ENCODE measurements at places on chromosomes 13 and 19.

GRCh38 chr19:38433268-38433733, at the start of gene RYR1:
Gene RYR1 (plus strand): TSS chr19:38433691. CDS start chr19:38433830, 139 bp downstream.
- no peak for DNase-seq

GRCh38 chr13:77728265-77729125, 31.0 kb downstream of the SLAIN1 start:
- DNase-seq: no peak

DNA sequence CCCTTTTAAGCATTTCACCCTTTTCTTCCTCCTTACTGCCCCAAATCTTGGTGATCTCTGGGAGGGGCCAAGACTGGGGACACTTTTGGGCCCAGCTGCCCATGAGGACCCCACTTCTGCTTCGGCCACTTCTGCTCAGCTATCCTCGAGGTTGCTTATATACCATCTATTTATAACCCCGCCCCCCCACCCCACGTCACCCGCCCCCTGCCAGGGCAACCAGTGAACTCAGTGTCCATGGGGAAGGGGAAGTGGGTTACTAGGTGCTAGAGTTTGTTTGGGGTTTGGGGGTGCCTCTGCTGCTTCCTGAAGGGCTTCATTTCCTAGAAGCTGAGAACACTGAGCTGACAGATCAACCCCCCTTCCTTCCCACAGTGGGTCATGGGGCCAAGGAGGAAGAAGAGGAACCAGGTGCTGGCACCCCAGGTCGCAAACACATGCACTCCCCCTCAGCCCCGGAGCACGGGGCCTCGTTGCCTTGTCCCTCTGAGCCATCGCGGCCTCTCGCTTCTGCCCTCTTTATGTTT, 6.1 kb upstream of the ADGRE5 start:
- DNase-seq: no peak

DNA sequence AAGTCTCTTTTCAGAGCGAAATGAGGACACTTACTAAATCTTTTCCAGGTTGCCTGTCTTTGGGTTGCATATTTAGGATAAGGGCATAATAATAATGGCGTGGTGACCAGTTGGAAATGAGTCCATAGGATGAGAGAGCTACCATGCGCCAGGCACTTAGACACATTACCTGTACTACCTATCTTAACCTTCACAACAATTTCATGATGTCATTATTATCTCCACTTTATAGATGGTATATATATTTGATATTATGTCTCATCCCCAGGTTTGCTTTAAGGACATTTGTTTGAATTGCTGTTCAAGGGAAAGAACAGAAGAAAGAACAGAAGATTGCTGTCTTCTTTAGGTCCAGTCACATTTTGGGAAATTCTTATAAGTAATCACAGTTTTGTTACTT, 182.0 kb upstream of the STARD13 start:
- no peak for DNase-seq

DNA sequence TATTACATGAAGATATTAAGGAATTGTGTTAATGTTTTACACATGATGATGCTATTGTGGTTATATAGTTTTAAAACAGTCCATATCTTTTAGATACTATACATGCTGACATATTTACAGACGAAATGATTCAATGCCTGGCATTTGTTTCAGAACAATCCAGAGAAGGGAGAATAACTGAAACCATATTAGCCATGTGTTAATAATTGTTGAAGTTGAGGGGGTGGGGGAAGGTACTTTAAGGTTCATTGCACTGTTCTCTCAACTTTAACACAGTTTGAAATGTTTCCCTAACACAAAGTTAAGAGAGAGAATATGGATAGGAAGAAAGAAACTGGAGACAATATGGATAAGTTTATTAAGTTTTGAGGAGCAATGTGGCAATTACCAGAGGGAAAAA, 5.8 kb downstream of the CRYL1 start:
- no peak for DNase-seq

DNA sequence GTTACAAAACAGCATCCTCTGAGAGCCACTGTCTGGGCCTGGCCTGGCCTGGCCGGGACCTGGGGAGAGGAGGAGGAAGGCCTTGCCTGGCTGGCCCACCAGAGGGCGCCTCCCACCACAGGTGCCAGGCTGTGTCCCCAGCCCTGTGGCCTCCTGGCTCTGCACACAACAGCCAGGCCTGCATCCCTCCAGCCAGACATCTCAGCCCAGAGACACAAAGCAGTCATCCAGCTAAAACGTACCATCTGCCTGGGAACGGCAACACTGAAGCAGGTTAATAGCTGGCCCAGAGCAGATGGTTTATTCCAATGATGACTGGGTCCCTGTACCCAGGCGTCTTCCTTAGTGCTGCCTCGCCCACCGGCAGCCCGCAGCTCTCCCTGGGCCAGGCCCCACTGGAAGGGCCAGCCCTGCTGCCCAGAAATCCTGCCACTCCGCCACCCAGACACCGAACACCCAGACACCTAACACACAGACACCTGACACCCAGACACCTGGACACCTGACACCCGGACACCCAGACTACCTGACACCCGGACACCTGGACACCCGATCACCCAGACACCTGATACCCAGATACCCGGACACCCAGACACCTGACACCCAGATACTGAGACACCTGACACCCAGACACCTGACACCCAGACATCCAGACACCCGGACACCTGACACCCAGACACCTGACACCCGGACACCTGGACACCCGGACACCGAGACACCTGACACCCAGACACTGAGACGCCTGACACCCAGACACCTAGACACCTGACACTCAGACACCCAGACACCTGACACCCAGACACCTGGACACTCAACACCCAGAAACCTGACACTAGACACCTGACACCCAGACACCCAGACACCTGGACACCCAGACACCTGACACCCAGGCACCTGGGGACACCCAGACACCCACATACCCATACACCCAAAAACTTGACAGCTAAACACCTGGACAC, 20.1 kb downstream of the C19orf12 start:
- DNase-seq: peak; percentile 85

DNA sequence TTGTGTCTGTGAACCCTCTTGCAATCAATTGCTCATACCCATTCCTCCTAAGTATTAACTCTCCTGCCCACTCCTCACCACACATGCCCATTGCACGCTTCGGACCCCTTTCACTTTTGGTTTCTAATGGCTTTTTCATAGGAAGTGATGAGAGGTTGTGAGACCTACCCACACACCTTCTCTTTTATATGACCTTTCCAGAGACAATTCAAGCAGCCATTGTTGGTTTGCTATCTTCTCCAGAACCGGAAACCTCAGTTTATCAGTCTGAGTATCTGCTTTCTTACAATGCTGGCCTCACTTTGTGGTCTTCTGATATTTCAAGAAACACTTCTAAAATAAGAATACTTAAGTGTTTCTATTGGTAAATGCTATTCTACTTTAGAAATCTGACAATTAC, 1550.8 kb upstream of the SLC10A2 start:
- no peak for DNase-seq

DNA sequence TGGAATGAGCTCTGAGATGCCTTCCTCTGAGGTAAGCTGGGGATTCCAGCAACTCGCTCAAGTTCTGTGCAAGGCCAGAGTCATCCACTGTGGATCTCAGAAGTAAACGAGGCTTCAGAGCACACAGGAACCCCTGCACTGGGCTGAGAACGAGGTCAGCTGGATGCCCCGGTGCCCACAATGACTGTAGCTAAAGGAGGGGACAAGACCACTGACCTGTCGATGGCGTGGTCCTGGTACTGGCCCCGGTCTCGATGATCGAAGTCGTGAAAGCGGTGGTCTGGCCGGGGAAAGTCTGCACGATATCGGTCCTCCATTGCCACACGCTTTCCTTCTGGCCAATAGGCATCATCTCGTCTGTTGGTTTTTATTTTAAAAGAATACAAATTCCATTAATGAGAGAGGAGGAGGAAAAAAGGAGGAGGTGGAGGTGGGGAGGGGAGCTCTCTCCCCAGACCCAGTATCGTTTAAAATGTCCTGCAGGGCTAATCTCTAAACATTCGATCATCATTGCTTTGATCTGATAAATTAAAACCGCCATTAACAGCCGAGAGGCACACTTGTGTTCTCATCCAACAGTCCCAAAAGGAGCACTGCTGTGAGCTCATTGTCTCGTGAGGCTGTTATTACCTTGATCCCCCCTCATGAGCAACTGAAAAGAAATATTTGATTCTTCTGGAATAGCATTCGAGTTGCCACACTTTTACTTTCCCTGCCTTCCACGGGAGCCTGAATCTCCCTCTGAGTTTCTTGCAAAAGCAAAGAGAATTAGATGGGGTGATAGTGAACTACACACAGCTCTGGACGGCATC, 25.0 kb upstream of the TINCR start:
- no peak for DNase-seq

DNA sequence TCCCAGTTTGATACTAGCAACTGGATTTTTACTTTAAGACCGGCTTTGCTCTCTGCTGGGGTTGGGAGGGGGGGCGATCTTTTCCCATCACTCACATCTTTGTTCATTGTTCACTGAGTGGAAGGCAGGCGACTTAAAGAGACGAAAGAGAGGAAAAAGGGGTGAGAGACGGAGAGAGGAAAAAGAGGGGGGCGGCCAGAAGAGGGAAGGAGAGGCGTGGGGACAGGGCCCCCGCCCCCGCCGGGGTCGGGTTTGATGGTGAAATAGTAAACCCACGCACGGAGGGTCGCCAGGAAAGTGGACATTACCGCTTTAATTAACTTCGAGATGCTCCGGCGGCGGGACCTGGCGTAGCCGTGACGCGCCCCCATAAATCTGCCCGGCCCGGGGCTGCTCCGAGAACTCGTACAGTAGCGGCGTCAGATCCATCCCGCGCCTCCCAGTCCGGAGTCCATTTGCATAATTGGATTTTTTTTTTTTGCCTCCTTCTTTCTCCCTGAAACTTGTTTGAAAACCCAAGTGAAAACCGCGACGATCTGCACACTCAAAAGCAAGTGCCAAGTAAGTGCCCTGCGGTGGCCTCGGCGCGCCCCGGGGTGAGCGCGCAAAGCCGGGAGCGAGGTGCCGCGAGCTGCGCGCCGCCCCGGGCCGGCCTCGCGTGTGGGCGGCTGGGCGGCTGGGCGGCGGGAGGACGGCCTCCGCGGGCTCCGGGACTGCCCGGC, 143.9 kb upstream of the ZNF536 start:
- DNase-seq: no peak

DNA sequence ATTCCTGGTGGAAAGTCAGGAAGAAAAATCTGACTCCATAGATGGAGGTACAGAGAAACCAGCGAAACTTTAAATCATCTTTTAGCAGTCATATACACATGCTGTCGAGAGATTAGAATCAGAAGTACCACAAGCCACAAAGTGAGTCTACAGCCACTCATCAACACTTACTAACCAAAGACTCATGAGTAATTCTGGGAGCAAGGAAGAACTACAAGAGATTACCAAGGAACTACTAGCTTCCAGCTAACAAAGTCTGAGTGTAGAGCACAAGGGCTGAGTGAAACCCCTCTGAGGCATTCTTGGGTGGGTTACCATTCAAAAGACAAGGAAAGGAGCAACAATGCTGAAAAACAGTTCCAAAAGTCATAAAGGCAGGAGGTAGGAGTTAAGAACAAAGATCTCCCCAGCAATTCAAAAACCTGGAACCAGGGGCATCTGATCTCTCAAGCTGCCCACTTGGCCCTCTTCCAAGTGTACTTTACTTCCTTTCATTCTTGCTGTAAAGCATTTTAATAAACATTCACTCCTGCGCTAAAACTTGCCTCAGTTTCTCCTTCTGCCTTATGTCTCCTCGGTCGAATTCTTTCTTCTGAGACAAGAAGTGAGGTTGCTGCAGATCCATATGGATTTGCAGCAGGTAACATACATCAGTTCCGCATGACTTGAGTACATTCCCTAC, 13.0 kb downstream of the RBM26 start:
- no peak for DNase-seq

GRCh38 chr19:41876847-41877832, at the start of gene CD79A:
Gene CD79A (plus strand): TSS chr19:41877279. CDS start chr19:41877305, 26 bp downstream.
- DNase-seq: no peak

- no peak for DNase-seq
Measured at GRCh38 chr13:86425170-86425815, 626.1 kb upstream of the SLITRK6 start.

DNA sequence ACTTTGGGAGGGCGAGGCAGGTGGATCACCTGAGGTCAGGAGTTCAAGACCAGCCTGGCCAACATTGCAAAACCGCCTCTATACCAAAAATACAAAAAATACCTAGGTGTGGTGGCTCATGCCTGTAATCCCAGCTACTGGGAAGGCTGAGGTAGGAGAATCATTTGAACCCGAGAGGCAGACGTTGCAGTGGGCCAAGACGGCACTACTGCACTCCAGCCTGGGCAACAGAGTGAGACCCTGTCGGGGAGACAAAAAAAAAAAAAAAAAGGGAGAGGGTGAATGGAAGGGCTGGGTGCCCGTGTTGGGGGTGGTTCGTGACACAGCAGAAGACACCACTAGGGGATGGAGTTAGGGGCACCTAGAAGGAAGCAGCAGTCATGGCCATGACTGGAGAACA, 10.8 kb downstream of the CFD start:
- DNase-seq: no peak

DNA sequence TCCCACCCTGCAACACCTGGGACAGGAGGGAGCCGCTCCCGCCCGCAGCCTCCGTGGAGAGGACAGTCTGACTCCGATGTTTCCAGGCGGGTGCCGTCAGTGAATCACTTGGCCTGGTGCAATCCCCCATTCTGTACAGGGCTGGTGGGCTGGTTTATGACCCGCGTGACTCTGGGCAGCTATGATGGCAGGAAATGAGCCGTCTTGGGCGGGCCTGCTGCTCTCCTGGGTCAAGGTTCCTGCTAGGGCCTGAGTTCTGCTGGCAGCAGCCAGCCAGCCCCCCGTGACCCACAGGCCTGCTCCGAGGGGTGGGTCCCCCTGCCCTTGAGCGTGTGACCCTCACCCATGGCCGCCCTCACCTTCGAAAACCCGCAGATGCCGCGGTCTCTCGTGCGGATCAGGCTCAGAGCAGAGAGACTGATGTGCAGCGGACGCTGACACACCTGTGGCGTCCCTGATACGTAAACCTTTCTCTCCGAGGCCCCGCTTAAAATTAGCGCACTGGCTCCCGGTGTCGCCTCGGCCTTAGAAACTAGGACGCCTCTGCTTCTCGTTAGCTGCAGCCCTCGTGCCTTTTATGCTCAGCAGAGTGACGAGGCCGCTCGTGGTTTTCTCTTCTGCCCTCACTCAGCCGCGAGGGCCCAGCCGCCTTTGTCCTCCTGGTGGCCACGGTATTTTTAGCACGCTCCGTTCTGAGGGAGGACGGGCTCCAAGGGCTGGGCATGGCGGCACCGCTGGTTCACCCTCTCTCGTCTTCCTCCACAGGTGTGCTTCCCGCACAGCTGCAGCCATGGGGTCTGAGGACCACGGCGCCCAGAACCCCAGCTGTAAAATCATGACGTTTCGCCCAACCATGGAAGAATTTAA, 63.4 kb downstream of the KDM4B start:
- no peak for DNase-seq

GRCh38 chr19:46000491-46001246, 5.4 kb downstream of the CCDC61 start:
- DNase-seq: no peak

DNA sequence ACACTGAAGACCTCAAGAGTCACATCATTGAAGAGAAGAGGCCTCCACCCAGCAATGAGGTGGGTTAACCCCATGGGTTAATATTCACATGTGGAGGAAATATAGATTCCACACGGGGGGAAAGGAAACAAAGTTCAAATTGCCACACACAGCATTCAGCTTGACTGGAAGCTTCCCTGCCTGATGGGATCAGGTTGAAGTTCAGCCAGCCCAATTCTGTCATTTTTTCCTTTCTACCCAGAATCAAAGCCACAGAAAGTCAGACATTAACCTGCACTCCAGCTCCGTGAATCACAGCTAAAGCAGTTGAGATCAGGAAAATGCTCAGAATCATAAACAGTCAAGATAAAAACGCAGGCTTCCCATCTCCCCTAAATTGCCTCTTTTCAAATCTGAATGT, 208.7 kb upstream of the OBI1 start:
- DNase-seq: no peak

- DNase-seq: no peak
Measured at GRCh38 chr13:105984236-105984635, 551.2 kb downstream of the EFNB2 start.

Measured in 8988T (cell line).